Temporal lobe (tissue), 4 donors: ENCODE measurements at places on chromosomes 4 and X. TPM values are rescaled to one million over a fixed set of nuclear protein-coding genes. Genes with fewer than 3 reads are reported as not detected.

The MAOB gene
- 5.7 TPM for total RNA-seq

The KLB gene
- 0.25 TPM for total RNA-seq

The SULT1B1 gene
- total RNA-seq, result 0.98 TPM

The KLHL4 gene
- total RNA-seq, result 36.1 TPM

The MAGEC3 gene
- total RNA-seq, result 0.25 TPM

The MAGEA4 gene
- total RNA-seq, result not detected

The SAGE1 gene
- total RNA-seq, result not detected

The TMPRSS11A gene
- not detected for total RNA-seq

The CCNG2 gene
- 101 TPM for total RNA-seq

The RASGEF1B gene
- 26.8 TPM for total RNA-seq
